ENCODE measurements at places on chromosomes 3 and 15.
A peak's percentile ranks its signal among the peaks of the same experiment; 100 is the strongest.

- no peak for DNase-seq
These were observed 31.9 kb downstream of the SH3BP5 start for GRCh38 chr3:15300323-15301078.

DNA sequence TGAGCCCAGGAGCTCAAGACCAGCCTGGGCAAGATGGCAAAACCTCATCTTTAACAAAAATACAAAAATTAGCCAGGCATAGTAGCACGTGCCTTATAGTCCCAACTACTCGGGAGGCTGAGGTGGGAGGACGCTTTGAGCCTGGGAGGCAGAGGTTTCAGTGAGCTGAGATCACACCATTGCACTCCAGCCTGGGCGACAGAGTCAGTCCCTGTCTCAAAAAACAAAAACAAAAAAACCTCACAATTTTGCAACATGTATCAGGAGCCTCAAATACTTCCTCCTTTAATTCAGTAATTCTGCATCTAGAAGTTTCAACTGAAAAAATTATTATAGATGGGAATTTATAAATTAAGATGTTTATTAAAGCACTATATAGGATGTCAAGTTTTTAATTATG lies 1.1 kb downstream of the MRPL47 start:
- DNase-seq, result no peak

DNA sequence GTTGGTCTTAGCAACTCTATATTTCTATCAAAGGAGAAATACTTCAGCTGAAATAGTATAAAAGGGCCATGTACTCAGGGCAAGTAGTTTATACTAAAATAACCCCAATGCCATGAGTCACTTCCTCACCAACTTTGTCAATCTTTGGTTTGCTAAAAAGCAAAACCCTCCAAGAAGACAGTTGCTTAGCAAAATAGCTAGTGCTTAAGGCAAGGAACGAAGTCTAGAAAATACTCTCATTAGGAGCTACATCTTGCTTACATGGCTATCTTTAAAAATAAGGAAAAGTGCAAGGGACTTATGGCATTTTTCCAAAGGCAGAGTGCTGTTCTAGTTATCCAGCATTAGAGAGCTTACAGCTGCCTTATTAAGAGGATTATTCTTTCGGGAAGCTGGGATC lies 28.4 kb downstream of the P3H2 start:
- no peak for DNase-seq

- DNase-seq, result no peak
These were observed 398.2 kb downstream of the FEZF2 start for GRCh38 chr3:61975199-61975598.

- no peak for DNase-seq
These were observed 46.2 kb upstream of the PYDC2 start for GRCh38 chr3:191414732-191415131.

DNA sequence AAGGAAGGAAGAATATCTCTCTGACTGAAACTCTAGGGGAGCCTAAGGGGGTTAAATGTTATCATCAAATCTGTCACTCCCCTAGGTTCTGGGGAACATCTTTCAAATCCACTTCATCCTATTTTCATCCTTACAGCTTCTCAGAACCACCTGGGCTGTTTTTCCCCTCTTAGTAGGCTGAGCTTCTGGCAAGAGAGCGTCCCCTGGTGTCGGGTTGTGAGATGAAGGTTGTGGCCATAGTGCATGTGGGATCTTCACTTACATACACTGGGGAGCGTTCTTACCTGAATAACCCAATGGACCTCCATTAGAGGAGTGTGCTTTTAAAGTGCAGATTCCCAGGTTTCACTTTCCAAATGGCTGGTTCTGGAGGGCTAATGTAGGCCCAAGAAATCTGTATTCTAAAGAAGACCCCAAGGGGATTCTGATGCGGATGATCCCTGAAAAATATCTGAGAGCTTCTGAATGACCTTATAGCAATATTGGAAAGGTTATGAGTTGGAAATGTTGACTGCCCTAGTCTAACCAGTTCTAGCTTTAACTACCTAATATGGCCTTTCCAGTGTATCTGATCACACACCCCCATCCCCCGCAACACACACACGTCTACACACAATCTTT lies 663.7 kb downstream of the AGBL1 start:
- peak; percentile 60 for DNase-seq

DNA sequence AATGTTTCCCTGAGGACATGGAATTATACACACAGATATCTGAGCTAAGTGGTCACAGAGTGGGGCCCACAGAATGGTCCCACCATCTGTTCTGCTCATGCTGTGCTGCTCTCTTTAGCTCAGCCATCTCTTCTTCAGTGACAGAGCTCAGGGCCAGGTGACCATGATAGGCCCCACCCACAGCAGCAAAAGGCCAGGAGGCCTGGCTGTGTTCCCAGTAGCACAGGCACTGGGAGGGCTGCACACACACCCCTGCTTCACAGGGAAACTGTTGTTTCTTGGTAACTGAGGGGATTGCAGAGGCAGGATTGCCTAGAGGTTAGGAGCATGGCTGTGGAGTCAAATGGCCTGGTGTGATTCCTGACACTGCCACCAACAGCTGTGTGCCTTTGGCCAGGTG lies 4.8 kb upstream of the FBXW12 start:
- DNase-seq, result no peak

DNA sequence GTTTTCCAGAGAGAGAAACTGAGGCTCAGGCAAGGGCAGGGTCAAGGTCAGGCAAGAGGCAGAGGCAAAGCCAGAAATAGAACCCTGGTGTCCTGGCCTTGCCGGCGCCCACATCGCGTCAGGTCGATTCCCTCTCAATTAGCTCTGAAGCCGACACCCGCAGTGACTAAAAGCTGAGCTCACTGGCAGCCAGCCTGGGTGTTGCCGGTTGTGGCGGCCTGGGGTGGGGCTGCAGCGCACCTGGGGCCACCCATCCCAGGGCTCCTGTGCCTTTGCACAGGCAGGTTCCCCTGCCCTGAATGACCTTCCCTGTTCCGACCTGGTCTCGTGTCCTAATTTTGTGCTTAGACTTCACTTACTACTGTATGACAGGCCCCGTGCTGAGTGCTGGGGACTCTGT lies 6.2 kb downstream of the SEMA3F start:
- no peak for DNase-seq

- DNase-seq, result no peak
These were observed 469.6 kb upstream of the DPPA4 start for GRCh38 chr3:109806929-109807328.

DNA sequence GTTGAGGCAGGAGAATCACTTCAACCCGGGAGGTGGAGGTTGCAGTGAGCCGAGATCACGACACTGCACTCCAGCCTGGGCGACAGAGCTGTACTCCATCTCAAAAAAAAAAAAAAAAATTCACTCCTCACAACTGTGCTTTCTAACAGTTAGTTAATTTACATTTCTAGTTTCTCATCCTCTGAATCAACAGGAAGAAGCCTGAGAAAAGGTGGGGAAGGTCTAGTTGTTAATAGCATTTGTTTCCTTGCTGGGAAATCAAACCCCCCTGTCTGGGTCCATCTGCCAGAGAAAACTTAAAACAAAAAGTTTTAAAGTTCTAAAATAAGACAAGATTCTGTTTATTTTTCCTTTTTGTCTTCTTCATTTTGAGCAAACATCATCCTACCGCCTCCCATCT lies 62.3 kb downstream of the TMEM39A start:
- DNase-seq, result no peak

- no peak for DNase-seq
These were observed 18.0 kb upstream of the SECISBP2L start for GRCh38 chr15:49064281-49064653.

- DNase-seq, result no peak
These were observed 87.0 kb downstream of the SV2B start for GRCh38 chr15:91186904-91187656.

DNA sequence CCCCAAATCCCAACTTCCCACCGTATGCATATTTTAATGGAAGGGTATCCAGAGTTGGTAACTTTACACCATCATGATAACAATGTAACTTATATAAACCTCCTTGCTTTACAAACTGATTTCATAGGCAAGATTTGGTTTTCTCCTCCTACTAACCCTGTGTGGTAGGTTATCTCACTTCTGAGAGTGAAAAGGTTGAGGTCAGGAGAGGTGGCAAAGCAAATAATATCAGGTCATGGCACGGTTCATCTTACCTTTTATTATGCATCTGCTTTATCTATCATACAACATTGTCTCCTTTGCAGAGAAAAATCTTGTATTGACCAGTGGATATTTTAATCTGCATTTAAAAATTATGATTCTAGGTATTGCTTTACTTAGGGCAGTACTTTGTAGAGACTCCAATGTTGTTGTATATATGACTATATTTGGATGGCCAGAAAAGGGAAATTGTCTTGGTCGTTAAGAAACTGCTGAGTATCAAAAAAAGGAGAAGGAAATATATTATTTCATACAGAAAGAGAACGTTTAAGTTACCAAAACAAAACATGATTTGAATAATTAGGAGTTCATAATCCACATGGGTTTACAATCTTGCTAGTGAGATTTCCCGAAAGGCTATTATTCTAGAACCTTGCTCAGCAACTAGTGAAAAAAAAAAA lies 30.4 kb downstream of the NFKBIZ start:
- DNase-seq, result no peak

DNA sequence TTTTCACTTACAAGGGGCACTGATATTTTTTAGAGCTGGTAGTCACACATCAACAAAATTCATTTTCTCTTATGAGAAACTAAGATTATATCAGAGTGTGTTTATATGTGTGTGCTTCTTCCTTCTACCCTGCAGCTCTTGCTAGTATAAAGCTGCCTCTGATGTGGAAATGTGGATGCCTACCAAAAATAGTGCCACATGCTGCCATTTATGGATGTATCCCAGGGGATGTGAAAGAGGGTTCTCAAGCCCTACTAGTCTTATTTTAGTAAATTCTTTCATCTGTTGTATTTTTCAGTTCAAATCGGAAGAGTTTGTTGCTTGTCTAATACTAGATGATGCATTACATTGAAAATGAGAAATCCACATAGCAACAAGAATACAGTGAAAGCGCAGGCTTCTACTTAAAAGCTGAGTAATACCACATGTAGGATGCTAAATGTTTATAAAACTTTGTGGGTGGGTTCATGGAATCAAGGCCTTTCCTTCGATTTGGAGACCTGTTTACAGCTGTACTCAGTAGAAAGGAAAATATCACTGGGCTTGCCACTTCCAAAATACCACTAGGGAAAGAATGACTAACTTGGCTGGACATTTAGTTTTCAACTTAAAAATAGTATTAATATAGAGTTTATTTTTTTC lies 399.2 kb downstream of the EPHA3 start:
- DNase-seq, result no peak

DNA sequence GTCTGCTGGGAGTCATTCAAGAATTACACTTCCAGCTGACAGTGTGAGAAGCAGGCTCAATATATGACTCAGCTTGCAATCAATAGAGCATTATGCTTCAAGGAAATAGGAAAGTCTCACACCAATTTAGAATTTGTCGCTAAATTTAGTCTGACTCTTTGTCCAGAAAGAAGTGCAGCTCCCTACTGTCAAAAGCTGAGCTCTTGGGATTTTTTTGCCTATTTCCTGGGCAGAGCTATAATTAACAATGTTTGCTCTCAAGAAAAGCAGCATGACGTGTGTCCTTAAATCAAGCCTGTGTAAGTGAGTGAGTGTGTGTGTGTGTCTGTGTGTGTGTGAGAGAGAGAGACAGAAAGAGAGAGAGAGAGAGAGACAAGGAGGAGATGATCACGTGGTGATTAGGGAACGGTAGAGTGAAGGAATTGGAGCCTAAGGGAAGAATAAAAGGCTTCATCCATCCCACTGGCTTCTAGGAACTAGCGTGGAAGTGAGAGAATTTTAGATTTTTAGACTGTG lies 16.4 kb upstream of the SLC35G2 start:
- DNase-seq, result no peak

All from stimulated activated CD4-positive, alpha-beta T cell treated with anti-CD3 and anti-CD28 coated beads, Interleukin-4, amount 100 ng/mL, for 1 hour (primary cell).